ENCODE measurements at places on chromosomes 3 and 15.

DNA sequence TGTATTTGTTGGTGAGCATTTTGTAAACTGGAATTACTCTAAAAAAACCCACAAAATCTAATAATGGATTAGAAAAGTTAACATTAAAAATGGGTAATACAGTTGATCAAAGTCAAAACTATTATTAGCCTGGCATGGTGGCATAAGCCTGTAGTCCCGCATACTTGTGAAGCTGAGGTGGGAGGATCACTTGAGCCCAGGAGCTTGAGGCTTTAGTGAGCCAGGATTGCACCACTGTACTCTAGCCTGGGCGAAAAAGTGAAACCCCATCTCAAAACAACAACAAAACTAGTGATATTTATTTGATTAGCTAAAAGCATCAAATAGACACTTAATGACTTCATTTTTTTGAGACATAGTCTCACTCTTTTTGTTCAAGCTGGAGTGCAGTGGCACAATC lies 3.6 kb downstream of the SNX1 start:
- no peak for DNase-seq

- no peak for DNase-seq
Measured at GRCh38 chr15:48101376-48101961, 19.3 kb upstream of the SLC24A5 start.

DNA sequence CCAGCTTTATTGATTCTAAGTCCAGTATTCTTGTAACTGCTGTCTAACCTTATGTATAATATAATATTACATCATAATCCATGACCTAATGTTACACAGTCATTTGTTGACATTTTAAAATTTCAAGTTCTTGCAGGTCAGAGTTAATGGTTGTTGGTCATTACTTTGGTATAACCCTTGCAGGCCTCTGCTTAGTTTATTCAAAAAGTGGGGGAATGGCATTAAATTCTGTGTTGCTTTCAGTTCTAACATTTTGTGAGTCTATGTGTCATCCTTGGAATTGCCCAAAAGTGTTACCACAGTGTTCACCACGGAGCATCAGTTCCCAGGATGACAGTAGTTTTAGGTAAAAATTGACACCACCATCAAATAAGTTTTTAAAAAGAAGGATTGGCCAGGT lies 174.8 kb upstream of the BCL6 start:
- no peak for DNase-seq

DNA sequence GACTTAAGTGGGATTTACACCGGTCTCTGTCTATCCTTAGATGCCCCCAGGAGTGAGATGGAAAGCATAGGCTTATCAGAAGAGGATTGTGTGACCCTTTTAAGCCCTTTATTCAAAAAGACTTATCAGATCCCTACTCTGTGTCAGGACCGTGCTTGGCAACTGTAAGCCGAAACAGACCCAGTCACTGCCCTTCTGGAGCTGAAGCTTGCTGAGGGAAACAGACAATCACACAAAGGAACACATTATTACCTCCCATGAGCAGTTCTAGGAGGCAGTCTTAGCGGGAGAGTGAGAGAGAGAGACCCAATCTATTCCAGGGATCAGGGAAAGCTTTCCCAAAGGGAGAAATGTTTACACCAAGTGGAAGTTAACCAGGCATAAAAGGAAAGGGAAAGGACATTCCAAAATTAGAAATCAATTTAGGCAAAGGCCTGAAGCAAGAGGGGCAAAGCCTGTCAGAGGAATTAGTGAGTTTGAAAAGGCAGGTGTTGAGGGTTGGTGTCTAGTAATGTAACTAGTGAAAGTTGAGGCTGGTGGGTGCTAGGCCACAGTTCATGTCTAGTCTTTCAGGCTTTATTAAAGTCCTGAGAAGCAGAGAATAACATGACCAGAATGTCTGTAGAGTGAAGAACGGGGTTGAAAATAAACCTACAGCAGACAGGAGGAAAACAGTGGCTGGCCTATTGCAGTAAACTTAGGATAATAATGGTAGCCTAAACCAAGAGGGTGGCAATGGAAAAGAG lies 86.7 kb downstream of the THBS1 start:
- DNase-seq = no peak

DNA sequence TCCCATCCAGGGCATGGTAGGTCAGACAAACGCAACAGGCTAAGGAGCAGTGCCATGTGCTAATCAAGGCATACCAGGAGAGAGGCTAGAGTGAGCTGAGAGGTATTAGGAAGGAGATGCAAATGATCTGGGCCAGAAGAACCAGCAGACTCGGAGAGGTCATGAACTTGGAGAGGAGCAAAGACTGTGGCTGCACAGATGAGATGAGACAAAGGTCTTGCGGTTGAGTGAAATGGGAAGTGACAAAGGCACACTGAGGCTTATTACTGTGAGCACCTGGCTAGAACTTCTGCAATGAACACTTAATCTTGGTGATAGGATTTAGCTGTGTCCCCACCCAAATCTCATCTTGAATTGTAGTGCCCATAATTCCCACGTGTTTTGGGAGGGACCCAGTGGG lies 380.2 kb downstream of the ULK4 start:
- no peak for DNase-seq

DNA sequence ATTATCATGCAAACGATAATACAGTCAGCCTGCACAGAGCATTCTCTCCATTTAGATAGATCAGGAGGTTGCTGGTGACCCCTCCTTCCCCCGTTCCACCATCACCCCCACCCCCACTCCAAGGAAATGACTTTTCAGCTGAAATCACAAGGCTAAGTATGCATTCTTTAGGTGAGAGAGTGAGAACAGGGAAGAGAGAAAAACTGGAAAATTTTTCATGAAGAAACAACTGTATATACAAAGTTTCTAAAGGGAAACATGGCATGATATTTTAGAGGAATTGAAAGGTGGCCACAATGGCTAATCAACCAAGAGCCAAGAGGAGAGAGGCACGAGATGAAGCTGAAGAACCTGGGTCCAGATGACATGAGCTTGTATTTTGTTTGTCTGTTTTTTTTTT lies 22.2 kb downstream of the BCL2A1 start:
- DNase-seq = no peak

- DNase-seq = no peak
Measured at GRCh38 chr15:40623361-40623760, 29.3 kb downstream of the KNL1 start.
